ENCODE measurements at places on chromosomes 6 and 20.

DNA sequence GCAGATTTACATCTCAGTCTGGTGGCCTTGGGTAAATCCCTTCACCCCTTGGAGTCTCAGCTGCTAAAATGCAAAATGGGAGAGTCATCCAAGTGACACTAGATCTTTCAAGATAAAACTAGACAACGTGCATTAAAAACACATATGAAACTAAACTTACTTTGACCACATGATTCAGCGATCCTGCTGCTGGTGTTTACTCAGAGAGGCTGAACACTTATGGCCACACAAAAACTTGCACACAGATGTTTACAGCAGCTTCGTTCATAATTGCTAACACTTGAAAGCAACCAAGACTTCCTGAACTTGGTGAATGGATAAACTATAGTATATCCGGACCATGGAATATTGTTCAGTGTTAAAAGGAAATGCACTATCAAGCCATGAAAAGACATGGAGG, 55.3 kb upstream of the GPR6 start:
- no peak for DNase-seq

GRCh38 chr20:53943522-53944291, 126.7 kb downstream of the BCAS1 start:
- DNase-seq = peak; percentile 23

GRCh38 chr6:167699141-167699931, 127.4 kb upstream of the AFDN start:
- DNase-seq = no peak

- DNase-seq = no peak
Observed at GRCh38 chr20:845941-846893, 12.7 kb downstream of the FAM110A start.

- DNase-seq = no peak
Observed at GRCh38 chr20:53085720-53086119, 113.6 kb downstream of the TSHZ2 start.

- DNase-seq = no peak
Observed at GRCh38 chr20:6599876-6600735, 167.4 kb upstream of the BMP2 start.

GRCh38 chr20:58116505-58116904, 111.9 kb downstream of the ANKRD60 start:
- DNase-seq = no peak

DNA sequence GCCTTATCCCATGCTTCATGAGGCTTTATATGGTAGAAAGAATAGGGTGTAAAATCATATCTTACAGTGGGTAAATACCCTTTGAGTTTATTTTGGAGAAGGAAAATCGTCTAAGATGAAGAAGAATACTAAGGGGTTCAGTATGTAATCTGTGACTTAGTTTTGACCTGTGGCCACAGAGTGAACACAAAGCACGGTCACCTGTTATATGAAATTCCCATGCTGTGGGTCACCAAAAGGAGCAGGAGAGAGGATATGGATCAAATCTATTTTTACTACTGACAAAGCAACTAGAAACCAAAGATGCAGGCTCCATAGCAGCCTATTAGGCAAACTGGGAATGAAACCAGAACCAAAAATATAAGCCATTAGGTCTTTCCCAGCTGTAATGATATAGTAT, 3.6 kb upstream of the HAO1 start:
- no peak for DNase-seq

DNA sequence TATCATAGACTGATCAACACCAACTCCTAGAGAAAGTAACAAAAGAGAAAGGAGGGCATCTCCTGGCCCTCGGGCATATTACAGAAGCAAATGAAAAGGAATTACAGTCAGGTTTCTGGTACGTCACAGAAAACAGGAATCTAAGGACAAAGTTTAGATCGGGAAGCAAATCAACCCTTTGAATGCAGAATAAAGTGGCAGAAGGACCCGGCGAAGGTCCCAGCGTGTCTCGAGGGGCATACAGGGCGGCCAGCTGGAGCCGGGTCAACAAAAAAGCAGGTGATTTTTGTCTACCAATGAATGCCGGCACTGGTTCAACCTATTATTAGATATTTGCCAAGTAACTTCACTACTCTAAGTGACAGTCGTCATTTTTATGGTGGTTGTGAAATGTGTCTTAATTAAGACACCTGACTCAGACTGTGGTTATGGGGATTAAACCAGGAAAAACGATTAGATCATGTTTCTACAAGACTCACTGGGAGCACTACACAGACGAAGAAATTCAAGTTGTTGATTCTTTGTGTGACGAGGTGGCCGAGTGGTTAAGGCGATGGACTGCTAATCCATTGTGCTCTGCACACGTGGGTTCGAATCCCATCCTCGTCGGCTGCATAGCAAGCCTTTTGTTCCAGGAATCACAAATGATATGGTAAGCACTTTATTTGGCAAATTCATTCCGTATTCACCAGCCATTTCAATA, 12.4 kb upstream of the ZSCAN9 start:
- no peak for DNase-seq

GRCh38 chr6:163579111-163579879, 164.8 kb downstream of the QKI start:
- DNase-seq = no peak

GRCh38 chr20:39829256-39829655, 859.8 kb downstream of the MAFB start:
- DNase-seq = peak; percentile 1

GRCh38 chr6:27565839-27566779, 93.2 kb upstream of the ZNF184 start:
- DNase-seq = no peak

GRCh38 chr6:112439432-112439831, 92.3 kb downstream of the RFPL4B start:
- no peak for DNase-seq

- DNase-seq = peak; percentile 30
Observed at GRCh38 chr6:105250533-105250932, 70.7 kb upstream of the POPDC3 start.

GRCh38 chr6:30135147-30135546, 793 bp upstream of the TRIM40 start:
- no peak for DNase-seq

DNA sequence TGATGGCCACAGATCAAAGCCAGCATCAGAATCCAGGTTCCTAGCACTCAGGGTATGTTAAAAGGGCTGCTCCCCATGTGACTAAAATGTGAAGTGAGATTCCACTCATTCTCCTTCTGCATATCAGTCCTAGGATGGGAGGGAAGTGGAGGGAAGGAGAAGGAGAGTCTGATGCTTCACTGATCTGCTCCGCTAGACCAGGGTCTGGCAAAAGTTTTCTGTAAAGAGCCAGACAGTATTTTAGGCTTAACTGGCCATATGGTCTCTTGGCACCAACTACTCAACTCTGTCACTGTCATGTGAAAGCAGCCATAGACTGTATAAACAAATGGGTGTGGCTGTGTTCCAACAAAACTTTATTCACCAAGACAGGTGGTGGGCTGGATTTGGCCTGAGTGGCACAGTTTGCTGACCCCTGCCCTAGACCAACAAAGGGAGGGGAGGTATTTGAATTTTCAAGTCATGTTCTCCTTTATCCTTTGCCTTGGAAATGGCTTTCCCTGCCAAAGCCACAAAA, 22.6 kb downstream of the GHRH start:
- DNase-seq = no peak

GRCh38 chr6:6712449-6713403, 124.2 kb downstream of the LY86 start:
- peak; percentile 74 for DNase-seq

All from HuH-7 (cell line).